Epithelial cell of alveolus of lung (primary cell): ENCODE measurements at places on chromosomes 12 and 14. TPM values are rescaled to one million over a fixed set of nuclear protein-coding genes. Genes with fewer than 3 reads are reported as not detected.

The PRKD1 gene
- 9.1 and 17.2 TPM in 2 replicates for total RNA-seq

The FOXJ2 gene
- 10.1 and 14.5 TPM in 2 replicates for total RNA-seq

The CLMN gene
- 1.9 and 2.1 TPM in 2 replicates for total RNA-seq

The LPAR5 gene
- total RNA-seq, result 0.65 TPM in 1 of 2 replicates, not detected in the other

The TNFAIP2 gene
- 28.7 and 71.9 TPM in 2 replicates for total RNA-seq

The REM2 gene
- total RNA-seq, result 0.32 and 0.39 TPM in 2 replicates

The TEX22 gene
- 0.13 and 1.4 TPM in 2 replicates for total RNA-seq
